CD4-positive, alpha-beta T cell treated with Interleukin-4 for 4 hours (primary cell): ENCODE measurements at places on chromosomes 4 and X.
A peak's percentile ranks its signal among the peaks of the same experiment; 100 is the strongest.

DNA sequence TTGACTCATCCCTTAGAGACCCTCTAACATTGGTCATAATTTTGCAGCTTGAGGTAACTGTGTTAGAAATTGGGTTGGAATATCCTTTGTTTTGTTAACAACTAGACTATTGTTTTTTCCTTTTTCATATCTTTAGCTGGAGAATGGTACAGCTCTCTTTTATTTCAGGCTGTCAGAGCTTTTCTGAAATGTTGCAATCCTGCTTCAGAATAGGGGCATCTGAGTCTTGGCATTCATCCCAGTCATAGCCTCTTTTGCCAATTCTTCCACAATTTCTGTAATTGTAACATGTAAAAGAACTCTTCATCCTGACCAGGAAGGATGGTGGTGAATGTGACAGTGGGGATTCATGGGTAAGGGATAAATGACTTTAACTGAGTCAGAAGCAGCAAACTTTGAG is 128.7 kb downstream of the FHIP1A start:
- DNase-seq = no peak

DNA sequence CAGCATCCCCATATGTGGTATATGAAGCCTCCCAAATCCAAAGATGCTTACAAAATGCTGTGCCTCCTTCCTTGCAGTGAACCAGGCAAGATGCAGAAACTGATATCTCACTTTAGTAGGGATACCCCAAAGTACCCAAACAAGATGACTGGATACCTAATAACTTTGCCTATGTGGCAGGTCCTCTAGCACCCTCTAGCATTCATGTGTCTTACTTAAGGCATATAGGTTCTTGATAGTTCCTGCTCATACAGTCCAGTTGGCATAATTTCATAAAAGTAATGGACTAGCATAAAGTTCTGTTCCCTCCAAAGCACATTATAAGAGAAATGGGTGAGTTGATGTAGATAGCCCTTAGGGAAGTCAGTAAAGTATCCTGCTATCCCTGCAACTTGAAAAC is 36.8 kb upstream of the SPP1 start:
- no peak for DNase-seq

- no peak for DNase-seq
Measured at GRCh38 chr4:127775843-127776242, 6.3 kb upstream of the HSPA4L start.

- DNase-seq = no peak
Measured at GRCh38 chr4:139834981-139835391, 169.4 kb downstream of the MGST2 start.

- no peak for DNase-seq
Measured at GRCh38 chr4:41506130-41506529, 31.8 kb upstream of the LIMCH1 start.

DNA sequence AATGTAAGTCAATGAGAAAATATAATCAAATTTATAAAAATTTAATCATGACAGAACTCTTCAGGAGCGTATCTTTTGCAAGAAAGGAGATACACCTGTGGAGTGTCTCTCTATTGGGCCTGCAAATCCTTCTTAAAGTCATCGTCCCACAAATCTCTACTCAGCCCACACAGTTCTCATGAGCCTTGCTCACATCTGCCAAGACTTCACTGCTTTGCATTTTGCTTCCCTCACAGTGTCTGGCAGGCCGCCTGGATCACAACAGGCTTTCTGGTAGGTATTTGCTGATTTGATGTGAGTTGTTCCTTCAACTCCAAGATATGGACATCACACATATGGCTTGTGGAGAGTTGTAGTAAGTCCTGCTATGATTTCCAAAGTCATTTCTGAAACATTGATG is 183.1 kb upstream of the ARX start:
- no peak for DNase-seq

- no peak for DNase-seq
Measured at GRCh38 chrX:21503593-21503992, 129.4 kb downstream of the CNKSR2 start.

DNA sequence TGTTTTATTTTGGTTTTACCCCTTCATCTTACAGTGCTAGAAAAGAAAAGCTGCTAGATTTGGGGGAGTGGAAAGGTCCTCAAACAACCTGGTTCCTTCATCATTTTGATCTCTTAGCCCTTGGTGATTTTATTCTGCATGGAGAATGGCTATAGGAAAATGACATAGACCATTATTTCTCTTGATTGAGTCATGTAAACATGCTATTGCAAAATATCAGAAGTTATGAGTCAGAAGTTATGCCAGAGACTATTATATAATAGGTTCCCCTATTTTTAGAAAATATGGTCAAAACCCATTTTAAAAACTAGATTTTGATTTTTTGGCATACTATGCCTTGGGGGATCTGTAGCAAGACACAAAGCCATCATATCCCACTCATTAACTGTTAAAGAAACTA is 83.7 kb upstream of the FAM9C start:
- DNase-seq = no peak

GRCh38 chr4:1809754-1810502 is 16.8 kb downstream of the FGFR3 start:
- peak; percentile 44 for DNase-seq

- DNase-seq = no peak
Measured at GRCh38 chr4:122906859-122907305, 15.5 kb downstream of the NUDT6 start.

- DNase-seq = no peak
Measured at GRCh38 chr4:102687982-102688433, 72.8 kb downstream of the MANBA start.

- no peak for DNase-seq
Measured at GRCh38 chr4:73615613-73616012, 4.6 kb downstream of the RASSF6 start.

DNA sequence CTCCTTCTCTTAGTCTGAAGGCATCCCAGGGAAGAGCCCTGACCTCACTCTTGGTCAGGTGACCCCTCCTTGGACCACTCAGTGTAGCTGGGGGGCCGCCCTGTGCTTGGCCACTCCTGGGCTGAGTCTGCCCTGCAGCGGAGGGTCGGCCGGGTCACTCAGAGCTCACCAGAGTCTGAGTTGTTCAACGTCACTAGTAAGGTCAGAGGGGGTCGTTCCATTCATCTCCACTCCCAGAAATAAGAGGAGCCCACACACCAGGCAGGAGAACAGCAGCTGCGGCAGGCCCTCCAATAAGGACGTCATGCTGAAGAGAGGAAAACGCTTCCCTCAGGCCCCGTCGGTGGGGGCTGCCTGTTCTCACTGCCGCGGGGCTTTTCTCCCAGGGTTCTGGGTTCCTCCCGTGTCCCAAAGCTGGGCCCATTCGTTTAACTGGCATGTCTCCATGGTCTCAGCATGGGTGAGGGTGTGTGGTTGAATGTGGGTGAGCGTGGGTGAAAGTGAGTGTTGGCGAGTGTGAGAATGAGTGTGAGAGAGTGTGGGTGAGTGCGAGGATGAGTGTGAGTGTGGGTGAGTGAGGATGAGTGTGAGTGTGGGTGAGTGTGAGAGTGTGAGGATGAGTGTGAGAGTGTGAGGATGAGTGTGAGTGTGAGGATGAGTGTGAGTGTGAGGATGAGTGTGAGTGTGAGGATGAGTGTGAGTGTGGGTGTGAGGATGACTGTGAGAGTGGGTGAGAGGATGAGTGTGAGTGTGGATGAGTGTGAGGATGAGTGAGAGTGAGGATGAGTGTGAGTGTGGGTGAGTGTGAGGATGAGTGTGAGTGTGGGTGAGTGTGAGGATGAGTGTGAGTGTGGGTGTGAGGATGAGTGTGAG is 47.7 kb downstream of the ING2 start:
- no peak for DNase-seq

- no peak for DNase-seq
Measured at GRCh38 chrX:143165778-143166177, 140.1 kb downstream of the SPANXN4 start.

- DNase-seq = no peak
Measured at GRCh38 chr4:184588893-184589292, 60.4 kb downstream of the CASP3 start.

GRCh38 chr4:39061457-39061856 is 575 bp upstream of the KLHL5 start:
- DNase-seq = no peak

DNA sequence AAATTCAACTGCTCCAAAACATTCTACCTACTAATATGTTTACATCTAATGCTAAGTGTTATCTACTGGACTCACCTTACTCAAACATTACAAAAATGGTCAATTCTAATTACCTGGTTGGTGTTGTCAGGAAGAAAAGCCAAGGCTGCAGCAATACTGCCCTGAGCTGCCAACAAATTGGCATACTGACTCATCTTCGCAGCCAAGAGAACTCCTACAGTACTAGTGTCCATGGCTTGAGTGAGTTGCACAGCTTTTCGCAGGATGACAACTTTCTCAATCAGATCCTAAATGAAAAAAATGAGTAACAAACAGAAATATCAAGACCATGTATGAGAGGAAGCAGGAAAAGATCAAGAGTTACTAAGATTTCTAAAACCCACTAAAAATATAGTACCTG is 39.6 kb downstream of the SEC31A start:
- DNase-seq = no peak

DNA sequence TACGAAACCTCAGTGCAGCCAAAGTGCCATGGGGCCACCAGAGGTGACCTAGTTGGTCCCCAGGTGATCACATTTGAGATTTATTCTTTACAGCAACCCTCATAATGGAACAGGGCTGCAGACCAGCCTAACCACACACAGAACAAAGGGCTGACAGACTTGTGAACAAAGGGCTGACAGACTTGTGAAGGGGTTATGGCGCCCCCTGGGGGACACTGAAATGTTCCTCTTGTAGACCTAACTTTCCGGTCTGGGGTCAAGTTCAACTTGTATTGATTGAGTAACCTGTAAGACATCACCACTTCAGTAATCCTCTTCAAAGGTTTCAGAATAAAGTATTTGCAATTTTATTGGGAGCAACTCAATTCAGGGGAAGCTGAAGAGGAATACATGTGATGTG is 175.9 kb upstream of the RPS6KA3 start:
- DNase-seq = peak; percentile 84

DNA sequence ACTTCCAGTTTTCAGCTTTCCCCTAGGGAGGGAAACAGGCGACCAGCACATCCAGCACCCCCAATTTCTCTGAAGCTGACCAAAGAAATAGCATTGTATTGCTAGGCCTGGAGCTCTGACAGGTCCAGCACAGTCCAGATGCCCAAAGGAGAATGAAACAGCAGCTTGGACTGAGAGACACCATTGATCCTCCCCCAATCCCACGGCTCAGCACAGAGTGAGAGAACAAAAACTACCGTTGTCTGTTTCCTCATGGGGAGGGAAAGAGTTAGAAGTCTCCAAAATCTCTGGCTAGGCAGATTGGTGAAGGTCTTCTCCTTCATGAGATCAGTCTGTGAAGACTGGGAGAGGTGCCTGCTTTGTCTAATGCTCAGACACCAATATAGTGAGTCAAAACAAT is 8.6 kb downstream of the TCEAL7 start:
- DNase-seq = no peak

DNA sequence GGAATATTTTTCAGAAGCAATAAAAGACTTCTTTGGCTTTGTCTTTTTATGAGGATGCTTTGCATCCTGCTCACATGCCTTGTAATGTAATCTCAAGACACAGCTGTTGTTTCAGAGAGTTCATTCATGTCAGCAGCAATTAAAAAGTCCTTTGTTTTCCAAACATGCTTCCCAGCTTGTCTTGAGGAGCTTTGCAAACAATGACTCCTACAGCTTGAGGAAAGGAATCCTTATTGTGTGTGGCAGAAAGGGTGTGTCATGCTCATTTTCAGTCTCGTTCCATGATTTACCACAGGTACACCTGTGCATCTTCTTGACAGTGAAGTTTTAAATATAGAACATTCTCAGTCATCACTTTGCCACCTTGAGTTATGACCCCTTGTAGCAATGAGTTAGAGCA is 139.2 kb upstream of the AADAT start:
- DNase-seq = no peak

- peak; percentile 58 for DNase-seq
Measured at GRCh38 chr4:48033825-48034413, 17.3 kb downstream of the NIPAL1 start.

DNA sequence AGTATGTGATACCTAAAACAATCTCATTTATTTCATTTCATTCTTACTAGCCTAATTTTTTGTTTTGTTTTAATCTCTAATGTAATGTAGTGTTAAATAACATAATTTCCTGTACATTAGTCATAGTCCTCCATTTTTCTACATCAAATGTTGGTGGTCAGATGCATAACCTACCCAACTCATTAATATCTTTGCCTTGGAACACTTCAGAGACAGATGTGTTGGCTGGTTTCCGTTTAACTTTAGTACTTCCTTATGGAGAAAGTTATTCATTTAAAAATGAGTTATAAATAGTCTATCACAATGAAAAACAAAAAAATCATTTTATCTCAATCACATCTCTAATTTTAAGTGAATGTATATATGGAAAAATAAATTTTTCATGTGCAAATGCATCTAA is 190.2 kb downstream of the ANTXR2 start:
- DNase-seq = no peak

- DNase-seq = no peak
Measured at GRCh38 chr4:2436301-2436700, 17.5 kb downstream of the CFAP99 start.

GRCh38 chr4:10947898-10948297 is 263.3 kb upstream of the CLNK start:
- DNase-seq = no peak

GRCh38 chr4:123014038-123014437 is 91.6 kb upstream of the NUDT6 start:
- DNase-seq = no peak

GRCh38 chr4:4607336-4608213 is 65.7 kb upstream of the STX18 start:
- DNase-seq = no peak

DNA sequence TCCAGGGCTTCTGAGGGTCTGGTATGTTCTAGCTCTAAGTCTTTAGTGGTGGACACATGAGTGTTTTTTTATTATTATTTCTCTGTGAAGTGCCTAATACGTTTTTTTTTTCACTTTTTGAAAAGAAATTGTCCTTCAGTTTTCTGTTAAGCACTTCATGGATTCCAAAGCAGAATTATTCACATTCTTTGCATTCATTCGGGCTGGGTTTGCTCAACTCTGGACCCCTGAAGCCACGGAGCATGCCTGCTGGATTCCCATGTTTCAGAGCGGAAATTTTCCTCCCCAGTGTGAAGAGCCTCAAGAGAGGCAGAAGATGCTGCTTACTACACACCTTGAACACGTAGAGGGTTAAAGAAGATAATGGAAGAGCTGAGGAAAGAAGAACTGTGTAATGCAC is 107.5 kb downstream of the EGF start:
- DNase-seq = no peak
